ENCODE measurements at places on chromosomes 13 and 19.

DNA sequence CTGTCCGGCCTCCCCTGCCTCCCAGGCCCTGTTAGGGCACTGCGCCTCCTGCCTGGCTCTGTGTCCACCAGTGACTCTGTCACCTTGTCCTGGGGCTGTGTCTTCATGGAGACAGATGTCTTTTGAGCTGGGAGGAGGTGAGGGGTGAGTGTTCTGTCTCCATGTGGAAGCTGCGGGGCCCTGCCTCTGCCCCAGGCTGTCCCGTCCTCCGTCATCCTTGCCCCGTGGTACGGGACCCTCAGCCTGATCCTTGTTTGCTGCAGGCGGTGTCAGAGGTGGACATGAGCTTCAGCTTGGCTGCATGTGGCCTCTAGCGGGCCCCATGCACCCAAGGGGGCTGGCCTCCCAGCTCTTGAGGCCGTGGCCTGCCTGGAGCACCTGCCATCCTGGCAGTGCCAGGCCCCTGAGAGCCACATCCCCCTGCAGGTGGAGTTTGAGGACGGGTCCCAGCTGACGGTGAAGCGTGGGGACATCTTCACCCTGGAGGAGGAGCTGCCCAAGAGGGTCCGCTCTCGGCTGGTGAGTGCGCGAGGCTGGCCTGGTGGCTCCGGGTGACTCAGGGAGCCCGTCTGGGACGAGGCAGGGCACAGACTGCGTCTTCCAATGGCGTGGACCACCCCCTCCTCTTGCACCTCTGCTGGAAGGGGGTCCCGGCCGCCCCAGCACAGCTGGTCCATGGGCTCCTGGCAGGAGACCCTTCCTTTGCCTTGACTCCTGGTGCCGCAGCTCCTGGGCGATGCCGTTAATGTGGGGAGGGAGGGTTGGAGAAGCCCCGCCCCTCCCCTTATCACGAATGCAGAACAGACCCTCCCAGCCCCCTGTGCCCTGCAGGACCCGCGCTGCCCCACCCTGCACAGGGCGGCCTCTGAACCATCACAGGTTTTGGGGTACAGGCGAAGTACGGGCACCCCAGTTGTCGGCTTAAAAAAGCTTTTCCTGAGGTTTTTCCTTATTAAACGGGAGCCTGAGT lies 181.3 kb downstream of the KDM4B start:
- DNase-seq: no peak

- DNase-seq: no peak
Observed at GRCh38 chr19:53161123-53161522, 2.3 kb upstream of the ZNF347 start.

GRCh38 chr13:109941221-109941620 lies 154.8 kb upstream of the IRS2 start:
- no peak for DNase-seq

DNA sequence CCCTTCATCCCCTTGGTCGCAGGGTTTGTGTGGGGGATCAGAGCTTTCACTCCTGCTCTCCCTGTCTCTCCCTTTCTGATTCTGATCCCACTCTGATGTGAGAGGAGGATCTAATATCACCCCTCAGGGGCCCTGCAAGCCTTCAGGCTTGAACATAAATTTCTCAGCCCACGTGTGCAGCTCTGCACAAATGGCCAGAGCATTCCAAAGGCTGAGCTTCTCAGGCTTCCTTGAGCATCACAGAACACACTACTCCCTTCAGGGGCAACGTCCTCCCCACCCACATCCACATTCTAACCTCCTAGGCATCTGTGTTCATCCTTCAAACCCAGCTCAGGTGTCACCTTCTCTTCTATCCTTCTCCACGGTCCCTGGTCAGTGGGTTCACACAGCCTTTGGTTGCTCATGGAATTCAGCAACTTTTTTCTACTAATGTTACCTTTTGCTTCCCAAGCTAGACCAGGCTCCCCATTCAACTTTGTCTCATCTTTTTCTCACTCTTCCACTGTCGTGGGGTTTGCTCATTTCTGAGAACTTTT lies 24.4 kb upstream of the DOCK9 start:
- DNase-seq: no peak

DNA sequence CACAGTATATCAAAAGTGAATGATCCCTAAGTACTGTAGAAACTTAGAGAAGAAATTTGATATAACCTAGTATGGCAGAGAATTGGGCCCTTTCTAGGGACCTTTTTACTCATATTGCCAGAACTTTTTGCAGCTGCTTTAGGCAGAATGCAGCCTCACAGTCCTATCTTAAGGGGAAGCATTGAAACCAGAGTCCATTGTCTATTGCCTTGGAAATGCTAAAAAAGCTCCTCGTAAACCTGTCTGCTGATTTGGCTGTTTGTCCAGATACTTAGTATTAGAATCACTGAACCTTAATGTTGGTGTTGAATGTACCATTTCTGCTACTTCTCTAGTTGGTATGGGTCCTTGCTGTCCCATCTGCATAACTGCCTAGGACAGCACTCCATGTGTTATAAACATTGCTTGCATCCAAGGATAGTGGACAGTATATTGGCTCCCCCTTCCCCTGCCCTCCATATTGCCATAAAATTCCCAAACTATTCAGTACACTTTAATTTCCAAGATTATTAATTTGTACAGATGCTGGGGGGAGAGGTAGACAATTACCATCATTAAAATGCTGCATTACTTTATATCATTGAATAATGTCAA lies 36.1 kb downstream of the LSM14A start:
- DNase-seq: no peak

- peak; percentile 56 for DNase-seq
Observed at GRCh38 chr19:34041925-34042521, 130.3 kb upstream of the LSM14A start.

GRCh38 chr19:28869459-28869858 lies 343.5 kb downstream of the UQCRFS1 start:
- no peak for DNase-seq

DNA sequence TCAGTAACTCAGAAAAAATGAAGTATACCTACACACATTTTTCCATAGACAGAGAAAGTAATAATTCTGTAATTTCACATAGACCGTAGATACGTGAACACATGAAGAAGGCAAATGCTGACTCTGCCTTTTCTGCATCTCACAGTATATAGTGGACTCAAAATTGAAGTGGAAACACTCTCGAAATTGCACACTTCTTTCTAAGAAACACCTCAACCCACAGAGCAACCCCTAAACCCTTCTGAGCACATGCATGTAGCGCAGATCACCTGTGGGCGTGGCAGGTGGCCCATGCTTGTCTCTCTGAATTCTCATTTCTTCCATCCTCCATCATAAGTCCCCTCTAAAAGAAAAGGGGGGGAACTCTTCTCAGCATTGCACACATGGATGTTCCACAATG lies 34.7 kb downstream of the COL4A1 start:
- no peak for DNase-seq

DNA sequence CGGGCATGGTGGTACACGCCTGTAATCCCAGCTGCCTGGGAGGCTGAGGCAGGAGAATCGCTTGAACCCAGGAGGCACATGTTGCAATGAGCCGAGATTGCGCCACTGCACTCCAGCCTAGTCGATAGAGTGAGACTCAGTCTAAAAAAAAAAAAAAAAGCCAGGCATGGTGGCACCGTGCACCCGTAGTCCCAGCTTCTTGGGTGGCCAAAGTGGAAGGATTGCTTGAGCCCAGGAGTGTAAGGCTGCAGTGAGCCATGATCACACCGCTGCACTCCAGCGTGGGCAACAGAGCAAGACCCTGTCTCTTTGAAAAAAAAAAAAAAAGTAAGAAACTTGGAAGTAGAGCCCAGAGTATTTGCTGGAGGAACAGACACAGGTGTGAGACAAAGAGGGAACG lies 27.7 kb downstream of the CCDC8 start:
- DNase-seq: no peak

DNA sequence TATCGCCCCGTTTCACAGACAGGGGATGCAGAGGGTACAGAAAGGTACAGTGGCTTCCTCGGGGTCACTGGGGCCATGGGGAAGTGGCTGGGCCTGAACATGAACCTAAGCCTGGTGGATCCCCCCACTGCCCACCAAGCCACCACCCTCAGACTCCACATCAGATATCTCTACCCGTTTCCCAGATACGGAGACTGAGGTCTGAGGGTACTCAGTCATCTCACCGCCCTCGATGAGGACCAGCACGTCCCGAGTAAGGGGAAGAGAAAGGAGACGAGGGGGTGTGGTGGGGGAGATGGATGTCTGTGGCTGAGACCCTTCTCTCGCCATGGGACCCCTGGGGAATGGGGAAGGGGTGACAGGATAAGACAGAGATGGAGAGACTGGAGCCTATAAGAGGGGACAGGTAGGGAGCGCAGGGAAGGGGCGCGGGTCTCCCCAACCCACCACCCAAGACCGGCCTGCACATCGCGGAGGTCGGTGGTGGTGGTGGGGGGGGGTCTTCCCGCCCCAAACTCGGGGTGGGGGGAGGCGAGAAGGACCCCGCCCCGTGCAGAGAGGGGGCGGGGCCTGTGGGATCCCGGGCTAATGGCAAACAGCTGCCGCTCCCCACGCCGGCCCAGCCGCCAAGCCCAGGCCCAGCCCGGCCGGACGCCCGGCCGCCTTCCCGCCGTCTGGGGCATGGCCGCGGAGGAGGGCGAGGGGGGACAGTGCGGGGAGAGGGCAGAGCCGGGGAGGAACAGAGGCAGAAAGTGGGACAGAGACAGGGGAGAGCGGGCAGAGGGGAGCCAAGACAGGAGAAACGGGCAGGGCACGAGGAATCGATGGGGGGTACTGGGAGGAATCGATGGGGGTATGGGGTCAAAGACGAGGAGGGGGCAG lies 698 bp downstream of the KANK2 start:
- DNase-seq: no peak

- no peak for DNase-seq
Observed at GRCh38 chr19:46732966-46733689, 12.7 kb upstream of the FKRP start.

DNA sequence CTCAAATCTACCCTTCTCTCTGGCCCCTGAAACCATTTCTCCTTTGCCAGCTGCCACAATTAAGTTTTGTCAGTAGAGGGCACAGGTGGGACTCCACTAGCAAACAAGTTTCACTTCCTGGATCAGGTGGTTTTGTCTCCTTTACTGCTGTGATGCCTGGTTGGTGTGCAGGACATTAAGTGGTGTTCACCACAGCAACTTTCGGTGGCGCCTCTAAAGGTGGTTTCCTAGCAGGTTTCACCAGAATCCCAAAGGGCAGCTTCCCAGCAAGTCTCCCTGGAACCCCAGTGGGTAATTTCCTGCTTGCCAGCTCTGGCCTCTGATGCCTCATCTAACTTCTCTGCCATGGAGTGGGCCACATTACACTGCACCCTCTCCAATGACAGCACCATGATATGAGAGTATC lies 16.6 kb downstream of the MED4 start:
- DNase-seq: peak; percentile 20

All from CD4-positive, alpha-beta T cell treated with Interleukin-2 at 100 ng/mL for 4 hours (primary cell).